Activated CD8-positive, alpha-beta memory T cell treated with anti-CD3 and anti-CD28 coated beads, Interleukin-2, amount 10 ng/mL, durations not matched to agents 7 days and 5 days (primary cell): ENCODE measurements at places on chromosomes 5 and 9.

- DNase-seq: no peak
These were observed 132.9 kb downstream of the TRPM3 start for GRCh38 chr9:70988551-70988950.

- DNase-seq: no peak
These were observed 109.5 kb upstream of the COL5A1 start for GRCh38 chr9:134532084-134532483.

DNA sequence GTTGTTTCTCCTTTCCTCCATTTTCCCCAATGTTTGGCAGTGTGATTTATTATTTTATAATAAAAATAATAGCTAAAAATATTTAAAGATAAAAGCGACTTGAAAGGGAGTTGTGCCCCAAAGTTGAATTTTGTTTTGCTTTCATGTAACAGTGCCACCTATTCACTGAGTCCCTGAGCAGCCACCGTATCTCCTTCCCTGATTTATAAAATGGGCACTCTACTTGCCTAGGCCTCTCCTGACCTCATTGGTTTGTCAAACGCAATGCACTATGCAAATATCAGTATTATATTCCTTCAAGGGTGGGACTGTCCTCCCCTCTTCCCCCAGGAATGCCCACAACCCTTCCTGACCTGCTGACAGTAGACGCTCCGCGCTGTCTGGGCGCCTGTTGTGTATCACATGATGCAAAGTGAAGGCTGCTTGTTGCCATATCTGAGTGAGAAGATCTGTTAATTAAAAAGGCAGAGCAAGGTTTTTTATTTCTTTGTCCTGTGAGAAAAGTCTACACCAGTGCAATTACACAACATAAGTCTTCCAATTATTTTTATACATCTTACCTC lies 81.4 kb downstream of the TTC39B start:
- DNase-seq: no peak

GRCh38 chr9:101242651-101243050 lies 142.2 kb downstream of the BAAT start:
- DNase-seq: no peak

DNA sequence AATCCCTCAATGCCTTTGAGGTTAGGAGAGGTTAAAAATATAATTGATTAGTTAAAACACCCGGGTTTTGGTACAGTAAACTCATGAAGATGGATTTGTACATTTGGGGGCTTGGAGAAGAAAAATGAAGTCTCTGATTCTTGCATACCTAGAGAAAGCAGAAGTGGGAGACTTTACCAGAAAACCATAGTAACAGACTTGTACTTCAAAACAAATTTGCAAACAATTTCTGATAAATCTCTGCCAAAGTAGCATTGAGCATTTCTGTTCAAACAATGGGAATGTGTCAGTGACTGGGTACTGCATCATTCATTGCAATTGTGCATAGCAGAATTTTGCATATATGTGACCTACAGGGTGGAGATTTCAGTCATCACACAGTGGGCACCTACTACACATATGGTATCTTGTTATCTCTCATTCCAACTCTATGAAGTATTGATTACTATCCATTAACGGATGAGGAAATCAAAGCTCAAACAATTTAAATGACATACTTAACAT lies 256.9 kb downstream of the PLK2 start:
- DNase-seq: no peak

GRCh38 chr9:28050941-28051340 lies 477.7 kb upstream of the C9orf72 start:
- DNase-seq: no peak

- no peak for DNase-seq
These were observed 60.3 kb upstream of the SLC27A6 start for GRCh38 chr5:128904805-128905567.

GRCh38 chr9:8188723-8189407 lies 389.3 kb upstream of the DMAC1 start:
- no peak for DNase-seq

DNA sequence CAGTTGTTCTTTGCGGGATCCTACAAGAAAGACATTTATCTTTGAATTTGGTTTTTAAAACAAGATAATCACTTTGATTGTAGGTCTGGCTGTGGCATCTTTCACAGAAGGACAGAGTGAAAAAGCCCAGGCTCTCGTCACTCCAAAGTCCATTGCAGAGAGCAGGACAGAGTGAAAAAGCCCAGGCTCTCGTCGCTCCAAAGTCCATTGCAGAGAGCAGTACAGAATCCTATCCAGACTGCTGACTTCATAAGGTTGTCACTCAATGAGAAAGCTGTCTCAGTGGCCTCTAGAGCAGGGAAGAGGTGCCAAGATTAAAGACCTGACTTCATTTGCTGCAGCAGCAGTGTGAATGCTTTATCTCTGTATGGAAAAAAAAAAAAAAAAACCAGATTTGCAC lies 16.3 kb upstream of the GPX8 start:
- no peak for DNase-seq

GRCh38 chr9:70696694-70697335 lies 282.4 kb upstream of the KLF9 start:
- no peak for DNase-seq

GRCh38 chr5:131355971-131356528 lies 92.2 kb downstream of the CDC42SE2 start:
- no peak for DNase-seq

DNA sequence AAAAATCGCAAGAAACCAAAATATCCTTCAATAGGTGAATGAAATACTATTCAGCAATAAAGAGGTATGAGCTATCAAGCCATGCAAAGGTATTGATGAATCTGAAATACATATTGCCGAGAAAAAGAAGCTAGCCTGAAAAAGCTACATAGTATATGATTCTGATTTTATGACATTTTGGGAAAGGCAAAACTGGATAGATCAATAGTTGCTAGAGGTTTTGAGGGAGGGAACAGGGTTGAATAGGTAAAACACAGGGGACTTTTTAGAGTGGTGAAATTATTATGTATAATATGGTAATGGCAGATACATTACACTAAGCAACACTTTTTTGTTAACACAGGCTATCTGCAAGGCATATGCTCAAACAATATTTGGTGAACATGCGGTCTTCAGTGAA lies 327.6 kb upstream of the ADAMTSL1 start:
- DNase-seq: no peak

DNA sequence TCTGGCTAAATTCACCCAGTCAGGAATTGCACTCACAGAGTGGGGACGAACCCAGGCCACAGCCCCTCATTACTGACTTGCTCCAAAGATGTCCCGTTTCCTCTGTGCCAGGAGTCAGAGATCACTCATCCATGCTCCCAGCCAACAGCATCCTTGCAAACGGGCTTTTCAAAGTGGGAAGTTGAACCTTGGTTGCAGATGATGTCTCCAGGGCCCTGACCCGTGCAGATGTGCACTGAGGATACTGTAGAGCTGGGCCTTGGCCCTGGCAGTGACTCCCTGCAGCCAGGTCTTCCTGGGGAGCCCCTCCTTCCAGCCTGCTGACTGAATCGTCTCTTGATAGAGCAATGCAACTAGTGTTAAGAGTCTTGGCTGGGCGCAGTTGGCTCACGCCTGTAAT lies 22.3 kb downstream of the TCF7 start:
- peak; percentile 37 for DNase-seq
